Stimulated activated CD4-positive, alpha-beta T cell treated with anti-CD3 and anti-CD28 coated beads, Interleukin-2, amount 100 ng/mL, for 24 hours (primary cell): ENCODE measurements at places on chromosomes 12 and 14.

- DNase-seq = peak; percentile 35
Observed at GRCh38 chr12:123983822-123984485, 10.9 kb downstream of the ZNF664 start.

- no peak for DNase-seq
Observed at GRCh38 chr14:39434401-39434800, 2.2 kb upstream of the FBXO33 start.

GRCh38 chr14:88025313-88025712 lies 20.4 kb downstream of the GPR65 start:
- DNase-seq = no peak

GRCh38 chr12:101799774-101800173 lies 31.0 kb downstream of the GNPTAB start:
- no peak for DNase-seq

GRCh38 chr14:92781350-92781749 lies 12.8 kb upstream of the GOLGA5 start:
- DNase-seq = no peak

- DNase-seq = no peak
Observed at GRCh38 chr12:73361864-73362230, 1089.7 kb downstream of the TRHDE start.

- no peak for DNase-seq
Observed at GRCh38 chr12:116783525-116784237, 45.6 kb downstream of the RNFT2 start.

DNA sequence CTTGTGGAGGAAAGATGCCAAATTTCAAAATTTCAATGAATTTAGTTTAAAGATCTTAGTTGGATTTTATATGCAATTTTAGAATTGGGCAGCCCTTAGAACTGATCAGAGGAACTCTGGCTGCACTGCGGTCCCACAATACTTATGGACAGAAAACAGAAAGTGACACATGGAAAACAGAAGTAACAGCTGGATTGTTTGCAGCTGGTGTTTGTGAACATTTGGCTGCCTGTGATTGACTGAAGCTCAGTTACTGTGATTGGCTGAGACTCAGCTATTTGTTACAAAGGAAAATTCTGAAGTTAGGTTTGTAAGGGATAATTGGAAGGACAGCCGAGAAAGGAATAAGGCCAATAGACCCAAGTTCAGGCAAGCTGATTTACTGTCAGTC lies 10.0 kb upstream of the KRT86 start:
- no peak for DNase-seq

- DNase-seq = no peak
Observed at GRCh38 chr14:64830961-64831360, 48.7 kb downstream of the SPTB start.

- DNase-seq = no peak
Observed at GRCh38 chr12:4172999-4173398, 100.6 kb upstream of the CCND2 start.

- no peak for DNase-seq
Observed at GRCh38 chr12:1835211-1836131, 15.1 kb downstream of the LRTM2 start.

DNA sequence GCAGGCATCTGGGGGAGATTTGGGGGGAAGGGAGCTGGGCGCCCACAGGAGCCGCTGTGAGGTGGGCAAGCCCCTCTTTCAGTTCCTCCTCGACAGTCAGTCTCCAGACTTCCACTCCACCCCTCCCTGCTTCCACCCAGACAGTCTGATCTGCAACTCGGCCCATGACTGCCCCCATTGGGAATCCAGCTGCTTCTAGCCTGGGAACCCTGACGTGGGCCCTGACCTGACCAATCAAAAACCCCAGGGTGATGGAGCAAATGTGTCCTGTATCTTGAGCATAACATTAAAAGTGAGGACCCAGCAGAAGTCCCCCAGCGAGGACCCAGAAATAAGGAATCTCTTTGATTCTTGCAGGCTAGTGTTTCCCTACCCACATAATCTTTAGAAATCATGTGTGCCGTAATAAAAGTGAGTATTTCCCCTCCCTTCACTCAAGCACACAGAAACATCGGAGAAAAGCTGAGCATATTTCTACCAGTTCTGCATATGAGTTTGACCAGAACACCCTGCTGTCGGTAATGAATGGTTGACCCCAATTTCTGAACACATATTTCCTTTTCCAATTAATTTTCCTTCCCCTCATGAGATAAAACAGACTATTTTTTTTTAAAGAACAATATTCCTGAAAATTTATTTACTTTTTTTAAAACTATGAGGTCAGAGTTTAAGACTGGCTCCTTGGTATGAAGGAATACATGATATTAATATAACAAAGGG lies 6.4 kb downstream of the SSH1 start:
- no peak for DNase-seq

GRCh38 chr12:7123806-7124522 lies 4.7 kb downstream of the RBP5 start:
- no peak for DNase-seq

DNA sequence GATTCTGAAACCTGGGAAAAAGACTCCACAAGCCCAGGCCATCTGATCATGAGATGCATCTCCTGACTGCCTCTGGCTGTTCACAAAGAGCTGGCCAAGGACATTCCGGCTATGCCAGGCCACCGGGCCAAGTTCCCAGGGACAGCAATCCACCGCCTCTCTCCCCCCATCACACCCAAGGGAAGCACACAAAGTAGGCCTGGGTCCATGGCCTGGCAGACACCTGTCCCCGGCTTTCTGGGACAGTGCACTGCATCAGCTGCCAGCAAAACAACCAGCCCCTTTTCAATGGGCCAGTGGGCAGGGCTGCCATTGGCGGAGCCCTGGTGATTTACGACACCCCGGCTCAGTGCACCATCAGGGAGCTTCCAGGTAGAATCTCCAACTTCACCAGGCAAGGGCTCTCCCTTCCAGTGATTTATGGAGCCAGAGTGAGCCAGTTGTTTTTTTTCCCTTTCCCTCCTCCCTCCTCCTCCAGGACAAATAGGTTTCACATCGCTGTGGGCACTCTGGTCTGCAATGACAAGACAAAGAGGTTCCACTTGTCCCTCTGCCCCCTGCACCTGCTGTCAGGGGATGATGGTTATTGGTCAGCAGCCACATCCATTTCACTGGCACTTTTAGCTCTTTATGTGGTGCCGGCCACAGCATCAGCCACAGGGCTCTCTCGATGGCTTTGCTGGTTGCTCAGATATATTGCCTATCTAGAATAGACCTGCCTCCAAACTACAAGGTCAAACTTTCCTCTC lies 149.6 kb downstream of the SLC38A6 start:
- DNase-seq = no peak

DNA sequence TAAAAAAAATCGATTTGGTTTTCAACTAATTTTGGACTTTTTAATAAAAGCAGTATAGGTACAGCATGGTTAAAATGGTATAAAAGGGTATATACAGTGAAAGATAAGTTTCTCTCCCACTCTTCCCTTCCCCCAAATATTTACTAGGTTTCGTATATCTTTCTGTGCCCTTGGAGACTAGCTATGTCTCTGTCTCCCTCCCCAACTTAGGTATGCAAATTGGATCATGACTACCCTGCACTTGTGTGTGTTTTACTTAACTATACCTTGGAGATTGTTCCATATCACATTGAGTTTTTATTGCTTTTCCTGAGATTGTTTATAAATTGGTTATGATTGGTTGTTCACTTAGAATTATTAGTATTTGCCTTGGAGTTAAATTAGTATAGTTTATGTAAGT lies 19.4 kb downstream of the AEBP2 start:
- DNase-seq = no peak

DNA sequence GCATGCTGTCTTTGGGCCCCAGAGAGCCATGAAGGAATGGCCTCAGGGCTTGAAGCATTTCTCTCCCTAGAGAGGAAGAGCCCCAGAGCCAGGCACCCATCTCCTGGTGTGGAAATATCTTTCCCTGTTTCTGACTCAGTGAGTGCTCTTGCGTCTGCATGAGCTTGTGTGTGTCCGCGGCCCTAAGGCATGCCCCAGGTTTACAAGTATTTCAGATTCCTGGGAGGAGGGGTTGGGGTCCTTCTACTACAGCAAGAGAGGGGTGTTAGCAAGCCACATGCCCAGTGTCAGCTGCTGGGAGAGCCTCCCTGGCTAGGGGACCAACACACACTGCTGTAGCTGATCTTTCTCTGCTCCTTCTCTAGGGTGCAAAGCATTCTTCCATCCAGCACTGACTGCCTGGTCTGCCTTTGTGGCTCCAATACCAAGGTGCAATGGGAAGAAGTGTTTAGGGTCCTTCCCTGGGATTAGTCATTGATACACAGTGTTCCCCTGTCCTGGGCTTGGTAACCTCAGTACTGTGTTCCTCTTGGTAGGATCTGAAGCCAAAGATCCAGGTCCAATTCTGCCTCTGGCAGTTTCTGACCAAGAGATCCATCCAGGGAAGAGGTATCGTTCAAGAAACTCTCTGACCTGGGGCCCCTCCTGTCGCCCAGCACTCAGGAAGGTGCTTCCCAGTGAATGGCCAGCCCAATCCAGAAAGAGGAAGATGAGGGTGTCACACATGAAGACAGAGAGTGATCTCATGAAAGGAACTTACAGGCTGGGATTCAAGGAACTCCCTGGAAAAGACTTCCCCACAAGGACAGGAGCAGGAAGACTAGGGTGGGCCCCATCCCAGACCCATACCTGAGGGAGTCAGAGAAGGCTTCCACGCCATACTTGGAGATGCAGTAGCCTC lies 3.1 kb downstream of the RDH16 start:
- DNase-seq = no peak

DNA sequence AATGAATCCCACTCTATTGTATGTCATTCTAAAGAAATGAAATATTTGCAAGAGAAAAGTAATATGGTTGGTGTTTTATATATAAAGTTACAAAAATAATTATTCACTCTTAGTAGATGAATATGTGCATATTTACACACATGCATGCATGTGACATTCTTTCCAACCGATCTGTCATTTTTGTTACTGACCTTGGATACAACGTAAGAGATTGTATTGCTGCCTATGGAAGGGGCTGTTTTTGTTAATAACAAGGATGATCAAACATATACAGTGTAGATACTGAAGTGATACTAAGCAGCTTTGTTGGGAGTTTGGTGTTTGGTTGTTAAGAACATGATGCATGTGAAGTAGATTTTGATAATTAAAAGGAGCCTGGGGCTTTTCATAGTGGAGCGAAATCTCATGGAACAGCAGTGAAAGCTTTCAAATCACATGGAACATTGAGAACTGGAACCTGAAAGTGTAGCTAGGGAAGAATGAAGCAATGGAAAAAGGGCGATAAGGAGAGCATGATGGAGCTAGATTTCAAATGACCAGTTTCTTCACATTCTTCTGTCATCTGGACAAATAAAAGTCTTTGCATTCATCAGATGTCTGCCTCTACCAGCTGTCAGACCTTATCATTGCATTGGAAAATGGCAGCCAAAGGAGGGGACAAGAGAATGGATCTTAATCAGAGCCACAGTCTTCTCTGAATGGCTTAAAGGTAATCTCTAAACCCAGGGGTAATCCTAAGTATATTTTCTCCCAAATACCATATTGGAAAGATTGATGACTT lies 10.0 kb downstream of the BORCS5 start:
- DNase-seq = no peak

DNA sequence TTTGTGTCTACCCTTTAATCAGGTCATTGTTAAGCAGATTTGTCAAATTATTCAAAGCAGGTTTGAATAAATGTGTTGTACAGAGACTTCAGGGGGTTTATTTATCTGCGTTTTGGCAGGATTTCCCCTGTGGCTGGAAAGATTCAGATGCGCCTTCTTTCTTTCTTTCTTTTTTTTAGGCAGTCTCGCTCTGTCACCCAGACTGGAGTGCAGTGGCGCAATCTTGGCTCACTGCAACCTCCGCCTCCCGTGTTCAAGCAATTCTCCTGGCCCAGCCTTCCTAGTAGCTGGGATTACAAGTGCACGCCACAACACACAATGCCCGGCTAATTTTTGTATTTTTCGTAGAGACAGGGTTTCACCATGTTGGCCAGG lies 6.3 kb upstream of the NANOGNB start:
- DNase-seq = no peak

GRCh38 chr12:92439420-92439805 lies 263.4 kb upstream of the PLEKHG7 start:
- no peak for DNase-seq

DNA sequence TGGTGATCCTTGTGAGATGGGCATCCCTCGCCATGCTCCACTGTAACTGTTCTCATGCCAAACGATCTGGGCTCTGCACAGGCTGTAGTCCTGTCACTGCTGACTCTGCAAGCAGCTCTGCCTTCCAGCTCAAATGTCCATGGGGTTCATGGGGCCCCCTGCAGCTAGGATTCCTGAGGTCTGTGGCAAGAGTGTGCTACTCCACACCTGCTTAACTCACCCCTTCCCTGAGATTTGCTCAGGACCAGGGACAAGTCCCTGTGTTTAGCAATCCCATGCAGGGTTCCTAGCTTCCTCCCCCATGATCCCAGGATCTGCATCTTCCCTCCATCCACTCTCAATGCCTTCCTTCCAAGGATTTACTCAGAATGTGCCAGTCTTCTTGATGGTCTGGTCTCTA lies 241.0 kb downstream of the ASCL1 start:
- DNase-seq = no peak

DNA sequence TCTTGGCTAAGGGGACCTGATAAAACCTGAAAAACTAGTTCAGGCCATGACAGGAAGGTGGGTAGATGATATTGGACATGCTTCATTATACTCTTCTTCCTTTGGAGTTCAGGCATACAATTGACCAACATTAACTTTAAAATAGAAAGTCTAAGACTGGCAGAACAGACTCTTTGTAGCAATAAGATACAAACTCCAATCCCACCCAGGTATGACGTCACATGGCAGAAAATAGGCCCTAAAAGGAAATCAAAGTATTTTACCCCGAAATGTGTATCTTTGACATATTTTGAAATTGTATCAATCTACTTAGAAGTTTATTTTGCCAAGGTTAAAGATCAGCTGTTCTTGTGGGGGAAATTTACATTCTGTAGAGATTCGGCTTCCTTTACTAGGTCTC lies 198.1 kb upstream of the LRIG3 start:
- no peak for DNase-seq

- DNase-seq = no peak
Observed at GRCh38 chr12:110367181-110367864, 36.2 kb downstream of the ANAPC7 start.

- no peak for DNase-seq
Observed at GRCh38 chr14:83842547-83842946, 1687.4 kb upstream of the FLRT2 start.

- DNase-seq = no peak
Observed at GRCh38 chr12:98385641-98386040, 129.7 kb upstream of the TMPO start.

GRCh38 chr14:31387091-31387490 lies 33.3 kb downstream of the HEATR5A start:
- DNase-seq = no peak

- no peak for DNase-seq
Observed at GRCh38 chr12:94636462-94637085, 13.8 kb downstream of the TMCC3 start.

GRCh38 chr14:79275292-79275655 lies 936.0 kb downstream of the DIO2 start:
- DNase-seq = no peak
